ENCODE measurements at places on chromosomes 3 and 15. TPM values are rescaled to one million over a fixed set of nuclear protein-coding genes. Genes with fewer than 3 reads are reported as not detected.

DNA sequence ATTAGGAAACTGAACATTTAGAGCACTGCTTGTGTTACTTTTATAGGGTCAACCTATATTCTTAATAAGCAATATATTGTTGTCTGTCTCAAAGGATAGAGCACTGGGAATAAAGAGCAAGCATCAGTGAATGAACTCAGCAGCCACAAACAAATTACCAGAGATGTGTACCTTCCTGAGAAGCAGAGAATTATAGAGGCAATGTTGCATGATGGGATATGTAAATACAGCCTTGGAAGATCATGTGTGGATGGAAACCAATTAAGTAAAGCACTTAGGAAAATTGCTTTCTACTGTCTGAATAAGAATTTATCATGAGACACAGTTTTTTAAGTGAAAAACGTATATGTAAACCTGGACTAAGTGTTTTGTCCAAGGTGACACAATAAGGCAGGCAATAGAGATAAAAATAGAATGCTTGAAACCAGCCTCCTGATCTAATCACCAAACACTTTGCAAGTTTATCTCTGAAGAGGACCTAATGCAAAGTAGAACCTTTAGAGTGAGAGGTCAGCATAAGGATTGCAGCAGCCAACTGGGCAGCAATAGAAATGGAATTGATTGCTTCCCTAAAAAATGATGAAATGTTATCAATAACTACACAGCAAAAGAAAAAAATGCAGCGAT is 848.0 kb downstream of the TUSC7 start:
- H3K27ac ChIP-seq: no peak overlapping the region
- H3K4me1 ChIP-seq: no peaks in the 10 kb centered on the region
- H3K27me3 ChIP-seq: no peaks in the 10 kb centered on the region
- no peak for DNase-seq
- no peaks in the 10 kb centered on the region for H3K36me3 ChIP-seq

DNA sequence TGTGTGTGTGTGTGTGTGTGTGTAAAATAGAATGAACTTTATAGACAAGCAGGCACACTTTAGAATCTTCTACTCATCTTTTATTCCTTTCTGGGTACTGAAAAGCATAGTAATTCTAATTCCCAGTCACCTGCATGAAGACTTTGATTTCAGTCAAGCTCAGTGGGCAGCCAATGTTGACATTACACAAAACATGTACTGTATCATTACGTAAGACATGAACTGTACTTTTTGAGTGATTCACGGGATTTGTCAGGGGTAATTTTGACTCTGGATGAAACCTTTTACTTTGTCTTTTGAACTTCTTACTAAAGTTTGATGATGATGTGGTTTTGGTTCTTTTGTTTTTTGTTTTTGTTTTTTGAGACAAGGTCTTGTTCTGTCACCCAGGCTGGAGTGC is 38.8 kb downstream of the PTPRG start:
- no peaks in the 10 kb centered on the region for H3K36me3 ChIP-seq
- H3K4me3 ChIP-seq: no peak overlapping the region
- H3K4me1 ChIP-seq: no peaks in the 10 kb centered on the region
- no peaks in the 10 kb centered on the region for H3K27me3 ChIP-seq
- DNase-seq: no peak
- no peak overlapping the region for H3K27ac ChIP-seq

DNA sequence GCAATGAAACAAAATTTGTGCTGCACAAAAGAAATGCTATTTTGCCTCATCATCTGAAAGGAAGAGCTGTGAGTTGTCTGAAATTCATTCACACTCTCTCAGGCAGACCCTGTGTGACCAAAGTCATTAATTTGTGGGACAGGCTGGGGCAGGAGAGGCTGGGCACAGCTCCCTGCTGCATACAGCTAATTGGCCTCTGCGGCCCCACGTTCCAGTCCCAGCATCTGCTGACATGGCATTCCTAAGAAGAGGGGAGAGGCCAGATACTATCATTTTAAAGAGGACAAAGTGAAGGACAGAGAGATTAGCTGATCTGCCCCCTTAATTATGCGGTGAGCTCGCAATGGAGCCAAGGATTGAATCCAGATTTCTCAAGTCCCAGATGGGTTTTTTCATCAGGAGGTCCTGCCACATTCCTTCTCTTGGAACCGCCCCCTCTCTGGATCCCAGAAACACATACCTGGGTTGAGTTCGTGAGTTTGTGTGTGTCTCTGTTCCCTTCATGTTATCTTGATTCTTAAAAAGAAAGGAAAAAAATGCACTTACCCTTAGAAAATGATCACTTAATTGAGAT is 25.1 kb downstream of the POLR2M start:
- no peaks in the 10 kb centered on the region for H3K36me3 ChIP-seq
- no peak overlapping the region for H3K4me3 ChIP-seq
- no peaks in the 10 kb centered on the region for H3K27me3 ChIP-seq
- peaks cover 5% of the 10 kb centered on the region for H3K4me1 ChIP-seq
- DNase-seq: no peak

GRCh38 chr15:70094690-70095311 is 2.9 kb downstream of the TLE3 start:
- no peaks in the 10 kb centered on the region for H3K36me3 ChIP-seq
- H3K27ac ChIP-seq: peak overlapping the region; percentile 98
- H3K27me3 ChIP-seq: no peaks in the 10 kb centered on the region
- peak; percentile 42 for DNase-seq
- peaks cover 32% of the 10 kb centered on the region for H3K4me1 ChIP-seq
- peak overlapping the region; percentile 78 for H3K4me3 ChIP-seq

DNA sequence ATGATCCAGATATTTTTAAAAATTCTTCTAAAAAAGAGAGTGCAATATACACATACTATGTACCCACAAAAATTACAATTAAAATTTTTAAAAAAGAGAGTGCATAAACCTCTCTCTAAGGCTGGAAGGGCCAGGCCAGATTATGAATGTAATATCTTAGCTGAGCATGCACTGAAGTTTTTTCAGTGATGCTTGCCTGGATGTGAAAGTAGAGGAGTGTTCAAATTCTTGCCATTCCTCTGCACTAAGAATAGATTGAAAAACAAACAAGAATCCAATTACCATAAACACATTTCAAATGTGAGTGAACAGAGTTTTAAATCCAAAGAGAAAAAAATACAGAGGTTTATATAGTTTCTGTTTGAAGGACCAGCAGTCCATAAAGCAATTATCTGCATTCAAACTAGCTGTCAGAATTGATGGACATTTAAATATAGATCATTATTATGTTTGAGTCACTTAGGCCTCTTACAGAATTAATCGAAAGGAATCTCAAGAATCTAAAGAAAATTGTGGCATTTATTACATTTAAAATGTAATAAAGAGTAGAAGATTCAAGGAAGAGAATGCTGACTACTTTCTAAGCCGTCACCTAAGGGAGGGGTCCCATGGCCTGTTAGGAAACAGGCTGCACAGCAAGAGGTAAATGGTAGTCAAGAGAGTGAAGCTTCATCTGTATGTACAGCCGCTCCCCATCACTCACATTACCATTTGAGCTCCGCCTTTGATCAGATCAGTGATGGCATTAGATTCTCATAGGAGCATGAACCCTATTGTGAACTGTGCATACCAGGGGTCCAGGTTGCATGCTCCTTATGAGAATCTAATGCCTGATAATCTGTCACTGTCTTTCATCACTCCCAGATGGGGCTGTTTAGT is 159.3 kb upstream of the MDFIC2 start:
- no peaks in the 10 kb centered on the region for H3K27me3 ChIP-seq
- no peaks in the 10 kb centered on the region for H3K4me1 ChIP-seq

- no peaks in the 10 kb centered on the region for H3K36me3 ChIP-seq
- no peaks in the 10 kb centered on the region for H3K4me1 ChIP-seq
- no peak for DNase-seq
- no peak overlapping the region for H3K4me3 ChIP-seq
- no peak overlapping the region for H3K27ac ChIP-seq
Measured at GRCh38 chr3:60582288-60582687, 669.0 kb downstream of the FHIT start.

DNA sequence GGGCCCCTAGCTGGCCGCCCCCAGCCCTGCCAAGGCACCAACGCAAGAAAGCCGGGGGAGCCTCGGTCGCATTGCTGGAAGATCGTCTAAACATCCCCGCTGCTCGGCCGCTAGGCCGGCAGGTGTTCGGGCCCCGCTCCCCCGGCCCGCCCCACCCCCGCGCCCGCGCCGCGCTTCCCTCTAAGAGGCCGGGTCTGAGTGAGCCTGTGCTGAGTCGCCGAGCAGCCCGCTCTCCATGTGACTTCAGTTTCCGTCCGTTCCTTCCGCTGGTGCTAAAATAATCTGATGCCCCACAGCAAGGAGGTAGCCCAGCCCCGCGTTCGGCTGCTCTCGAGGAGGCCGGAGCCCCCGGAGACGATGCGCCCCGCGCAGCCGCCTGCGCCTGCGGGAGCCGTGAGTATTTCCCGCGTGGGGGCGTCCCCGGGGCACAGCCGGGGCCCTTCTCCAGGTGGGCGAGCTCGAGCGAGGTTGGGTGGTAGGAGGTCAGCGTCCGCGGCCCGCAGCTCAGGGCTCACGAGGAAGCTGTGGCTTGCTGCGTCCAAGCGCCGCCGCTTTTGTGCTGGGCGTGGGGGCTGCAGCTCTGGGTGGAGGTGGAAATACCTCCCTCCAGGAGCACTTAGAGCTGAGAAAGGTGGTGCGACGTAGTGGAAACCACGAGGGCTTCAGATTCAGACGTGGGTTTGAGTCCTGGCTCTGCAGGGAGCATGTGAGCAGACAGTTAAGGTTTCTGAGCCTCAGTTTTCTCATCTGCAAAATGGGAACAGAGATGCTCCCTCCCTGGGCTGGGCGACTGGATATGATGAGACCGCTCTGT is at the start of gene NRROS:
Gene NRROS, plus strand, starts transcription at position 212 of the 814 bp plus-strand sequence. CDS start 14,846 bp downstream, outside the sequence.
- H3K4me1 ChIP-seq: no peaks in the 10 kb centered on the region
- H3K36me3 ChIP-seq: no peaks in the 10 kb centered on the region
- no peaks in the 10 kb centered on the region for H3K27me3 ChIP-seq
- H3K4me3 ChIP-seq: peak within 1 kb of the TSS; percentile 63
- peak within 1 kb of the TSS; percentile 62 for H3K27ac ChIP-seq

GRCh38 chr3:101868534-101869464 is 19.5 kb downstream of the NFKBIZ start:
- no peaks in the 10 kb centered on the region for H3K36me3 ChIP-seq
- peak overlapping the region; percentile 60 for H3K27ac ChIP-seq
- DNase-seq: peak; percentile 84
- no peaks in the 10 kb centered on the region for H3K4me1 ChIP-seq
- H3K27me3 ChIP-seq: no peaks in the 10 kb centered on the region

MYH15 gene
- 0.13 TPM for total RNA-seq

IQCF5 gene
- not detected for total RNA-seq

SNRPN gene
- 19.6 TPM for total RNA-seq

CHRNA5 gene
- 10.3 TPM for total RNA-seq

PATL2 gene
- total RNA-seq: 2.6 TPM

SH2D7 gene
- 0.58 TPM for total RNA-seq

All from colonic mucosa (tissue), 4 donors.